Caki2 (cell line): ENCODE measurements at places on chromosomes 11 and 22. TPM values are rescaled to one million over a fixed set of nuclear protein-coding genes. Genes with fewer than 3 reads are reported as not detected.

Gene PARVG
- not detected in 2 replicates for total RNA-seq

Gene AIFM3
- 9.6 and 10.9 TPM in 2 replicates for total RNA-seq

Gene MMP20
- total RNA-seq, result not detected in 2 replicates

Gene HBG2
- total RNA-seq, result not detected in 2 replicates

DNA sequence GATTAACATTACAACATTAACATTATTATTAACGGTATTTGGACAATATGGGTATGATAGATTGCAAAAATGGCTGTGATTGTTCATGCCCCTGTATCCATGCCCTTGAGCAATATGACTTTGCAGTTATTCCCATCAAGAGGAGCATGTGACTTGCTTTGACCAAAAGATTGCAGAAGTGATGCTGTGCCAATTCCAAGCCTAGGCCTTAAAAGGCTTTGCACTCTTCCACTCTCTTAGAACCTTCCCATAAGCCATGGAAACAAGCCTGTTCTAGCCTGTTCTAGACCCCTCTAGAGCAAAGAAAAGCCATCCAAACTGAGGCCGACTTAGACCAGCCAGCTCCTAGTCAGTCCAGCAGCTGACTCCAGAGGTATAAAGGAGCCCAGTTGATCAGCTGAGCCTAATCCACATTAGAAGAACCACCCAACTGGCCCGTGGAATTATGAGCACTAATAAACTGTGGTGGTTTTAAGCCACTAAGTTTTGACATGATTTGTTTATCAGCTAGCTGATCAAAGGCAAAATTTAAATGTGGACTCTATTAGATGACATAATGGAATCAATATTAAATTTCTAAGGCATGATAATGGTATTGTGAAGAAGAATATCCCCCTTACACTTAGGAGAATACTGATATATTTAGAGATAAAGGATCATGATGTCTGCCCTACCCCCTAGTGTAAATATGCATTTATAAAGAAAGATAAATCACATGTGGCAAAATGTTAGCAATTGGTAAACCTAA, 28.6 kb downstream of the RAB30 start:
- DNase-seq, result no peak

GRCh38 chr11:65067446-65067845, 9.1 kb upstream of the NAALADL1 start:
- DNase-seq, result no peak

DNA sequence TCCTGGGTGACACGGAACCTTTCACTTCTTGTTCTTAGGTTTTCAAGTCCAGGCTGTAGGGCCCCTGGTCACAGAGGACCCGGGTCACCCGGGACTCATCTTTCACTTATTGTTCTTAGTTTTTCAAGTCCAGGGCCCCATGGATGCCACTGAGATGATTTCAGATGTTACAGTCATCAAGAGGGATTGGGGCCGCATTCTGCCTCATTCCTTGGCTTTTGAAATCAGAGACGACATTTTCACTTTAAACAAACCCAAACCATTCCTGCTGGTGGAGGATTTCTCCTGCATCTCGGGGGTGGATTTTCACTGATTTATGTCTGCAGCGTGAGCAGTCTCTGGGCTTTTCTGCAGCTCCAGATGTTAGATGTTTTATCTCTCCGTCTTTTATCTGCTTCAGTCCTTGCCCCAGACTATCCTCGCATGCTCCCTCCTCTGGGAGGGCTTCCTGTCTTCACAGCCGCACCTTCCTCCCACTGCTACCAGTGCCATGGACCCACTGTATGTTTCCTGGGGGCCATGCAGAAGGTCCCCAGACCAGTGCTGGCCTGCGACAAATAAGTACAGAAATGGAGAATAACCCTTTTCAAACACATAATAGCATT, 27.4 kb downstream of the FBLN1 start:
- DNase-seq, result no peak

DNA sequence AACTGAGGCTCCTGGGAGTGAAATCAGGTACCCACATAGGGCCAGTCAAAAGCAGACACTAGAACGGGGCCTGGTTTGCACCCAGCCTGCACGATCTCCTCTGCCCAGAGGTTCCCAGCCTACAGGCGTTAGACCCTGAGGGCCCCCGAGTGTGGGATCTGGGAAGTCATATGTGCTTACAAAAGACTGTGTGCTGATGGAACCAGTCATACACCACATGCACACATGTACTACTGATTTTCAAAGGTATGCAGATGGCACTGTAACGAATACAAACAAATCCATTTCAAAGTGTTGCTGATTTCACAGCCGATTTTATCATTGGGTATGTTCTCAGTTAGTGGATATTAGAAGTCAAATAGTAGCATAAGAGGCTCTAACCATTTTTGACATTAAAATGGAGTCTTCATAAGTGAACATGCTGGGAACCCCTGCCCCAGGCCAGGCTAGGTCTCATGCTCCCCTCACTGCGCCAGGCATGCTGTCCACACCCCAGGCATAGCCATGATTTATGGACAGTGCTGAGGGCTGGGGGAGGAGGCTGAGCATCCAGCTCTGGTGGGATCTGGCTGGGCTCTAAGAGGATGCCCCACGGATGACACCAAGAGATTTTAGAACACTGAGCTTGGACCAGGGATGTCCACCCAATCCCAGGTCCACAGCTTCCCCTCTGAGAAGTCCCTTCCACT, 38.6 kb upstream of the LRRC32 start:
- no peak for DNase-seq

- DNase-seq, result no peak
These were observed 21.6 kb upstream of the TEF start for GRCh38 chr22:41360126-41360525.

- DNase-seq, result no peak
These were observed 237.0 kb upstream of the API5 start for GRCh38 chr11:43074810-43075209.

DNA sequence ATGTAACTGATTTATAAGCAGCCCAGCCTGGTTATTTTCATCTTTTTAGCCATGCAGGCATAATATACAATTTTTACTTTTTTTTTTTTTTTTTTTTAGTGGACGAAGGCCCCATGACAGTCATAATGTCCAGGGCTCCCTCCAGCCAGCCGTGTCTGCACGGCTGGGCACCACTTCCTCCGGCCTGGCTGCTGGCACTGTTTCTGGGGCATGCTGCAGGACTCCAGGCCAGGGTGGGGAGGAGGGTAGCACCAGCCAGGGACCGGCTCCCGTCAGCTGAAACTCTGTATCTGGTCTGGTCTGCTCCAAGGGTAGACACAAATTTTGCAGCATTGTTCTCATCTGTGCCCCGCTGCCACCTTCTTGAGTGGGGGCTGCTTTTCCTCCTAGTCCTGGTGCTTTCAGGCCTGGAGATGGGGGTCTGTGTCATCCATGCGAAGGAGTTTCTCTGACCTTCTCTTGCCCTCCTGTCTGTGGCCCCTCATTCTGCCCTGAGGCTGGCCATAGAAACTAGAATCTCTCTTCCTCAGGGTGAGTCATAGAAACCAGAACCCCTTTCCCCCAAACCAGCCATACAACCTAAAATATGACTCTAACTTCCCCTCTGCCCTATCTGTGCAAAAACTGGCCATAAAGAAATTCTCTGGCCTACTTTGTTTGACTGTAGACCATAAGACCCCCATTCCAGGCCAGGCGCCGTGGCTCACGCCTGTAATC, 9.2 kb upstream of the RRP7A start:
- no peak for DNase-seq

- no peak for DNase-seq
These were observed 3.0 kb upstream of the APOL4 start for GRCh38 chr22:36204632-36205015.

GRCh38 chr22:38124236-38124974, 13.9 kb upstream of the BAIAP2L2 start:
- no peak for DNase-seq

- DNase-seq, result no peak
These were observed 84.0 kb downstream of the TRIM44 start for GRCh38 chr11:35746356-35747153.

- DNase-seq, result peak; percentile 10
These were observed 2.1 kb downstream of the SLC35E4 start for GRCh38 chr22:30637701-30638114.

DNA sequence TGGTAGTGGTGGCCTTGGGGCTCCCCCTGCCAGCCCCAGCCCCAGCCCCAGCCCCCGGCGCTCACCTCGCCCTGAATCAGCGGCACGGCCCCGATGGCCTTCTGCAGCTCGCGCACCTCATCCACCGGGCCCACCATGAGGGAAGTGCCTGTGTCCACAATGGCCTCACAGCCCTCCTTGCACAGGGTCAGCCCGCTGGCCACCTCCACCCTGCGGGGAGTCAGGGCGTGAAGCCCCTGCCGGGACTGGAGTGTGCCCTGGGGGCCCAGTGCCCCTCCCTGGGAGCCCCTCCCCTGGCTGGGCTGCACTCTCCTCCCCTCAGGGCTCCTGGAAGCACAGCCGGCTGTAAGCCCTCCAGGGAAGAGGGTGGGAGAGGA, 3.5 kb upstream of the IFITM10 start:
- no peak for DNase-seq

DNA sequence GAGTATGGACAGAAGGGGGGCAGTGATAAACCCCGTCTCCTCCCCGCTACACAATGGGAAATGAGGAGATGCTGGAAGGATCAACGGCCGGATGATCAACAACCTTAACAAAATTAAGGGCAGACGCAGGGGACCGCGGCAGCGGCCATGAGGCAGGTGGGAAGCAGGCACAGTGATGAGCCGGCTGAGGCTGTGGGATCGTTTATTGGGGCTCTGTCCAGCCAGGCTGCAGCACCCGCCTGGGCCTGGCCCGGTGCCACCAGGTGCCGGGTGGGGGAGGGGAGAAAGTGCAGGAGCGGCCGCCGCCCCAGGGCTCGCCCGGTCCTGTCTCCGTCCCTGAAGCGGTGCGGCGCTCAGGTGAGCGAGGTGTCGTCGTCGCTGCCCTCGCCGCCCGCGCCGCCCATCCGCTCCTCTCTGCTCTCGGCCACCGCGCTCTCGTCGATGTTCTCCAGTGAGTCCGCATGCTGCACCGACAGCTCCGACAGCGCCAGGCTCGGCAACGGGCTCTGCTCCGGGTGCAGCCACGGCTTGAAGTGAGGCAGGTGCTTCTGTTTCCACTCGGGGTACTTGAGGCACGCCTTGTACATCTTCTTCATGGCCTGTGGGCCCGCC, 2.4 kb upstream of the ARAP1 start:
- no peak for DNase-seq
